ENCODE measurements at places on chromosomes 4 and X.

DNA sequence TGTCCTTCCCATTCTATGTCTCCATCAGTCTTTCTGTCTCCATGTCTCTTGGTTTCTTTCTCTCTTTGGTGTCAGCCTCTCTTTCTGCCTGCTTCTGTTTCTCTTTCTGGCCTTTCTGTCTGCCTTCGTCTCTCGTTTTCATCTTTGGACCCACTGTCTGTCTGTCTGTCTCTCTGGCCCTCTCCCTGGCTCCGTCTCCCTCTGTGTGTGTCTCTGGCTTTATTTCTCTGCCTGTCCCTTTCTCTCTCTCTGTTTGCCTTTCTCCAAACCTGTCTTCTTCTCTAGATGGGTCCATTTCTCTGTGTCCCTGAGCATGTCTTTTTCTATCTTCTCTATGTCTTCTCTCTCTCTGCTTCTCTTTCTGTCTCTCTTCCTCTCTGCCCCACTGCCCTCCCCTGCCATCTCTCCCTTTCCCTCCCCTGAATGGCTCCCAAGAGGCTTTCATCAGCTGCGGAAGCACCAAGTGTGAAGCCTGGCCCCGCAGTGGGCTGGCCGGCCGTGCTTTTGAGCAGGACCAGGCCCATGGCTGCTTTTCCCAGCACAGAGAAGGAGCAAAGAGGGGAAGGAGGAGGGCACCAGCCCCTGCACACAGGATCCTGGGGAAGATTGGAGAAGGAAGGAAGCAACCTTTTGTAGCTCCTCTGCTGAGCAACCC lies 57.4 kb downstream of the PJA1 start:
- DNase-seq = no peak

DNA sequence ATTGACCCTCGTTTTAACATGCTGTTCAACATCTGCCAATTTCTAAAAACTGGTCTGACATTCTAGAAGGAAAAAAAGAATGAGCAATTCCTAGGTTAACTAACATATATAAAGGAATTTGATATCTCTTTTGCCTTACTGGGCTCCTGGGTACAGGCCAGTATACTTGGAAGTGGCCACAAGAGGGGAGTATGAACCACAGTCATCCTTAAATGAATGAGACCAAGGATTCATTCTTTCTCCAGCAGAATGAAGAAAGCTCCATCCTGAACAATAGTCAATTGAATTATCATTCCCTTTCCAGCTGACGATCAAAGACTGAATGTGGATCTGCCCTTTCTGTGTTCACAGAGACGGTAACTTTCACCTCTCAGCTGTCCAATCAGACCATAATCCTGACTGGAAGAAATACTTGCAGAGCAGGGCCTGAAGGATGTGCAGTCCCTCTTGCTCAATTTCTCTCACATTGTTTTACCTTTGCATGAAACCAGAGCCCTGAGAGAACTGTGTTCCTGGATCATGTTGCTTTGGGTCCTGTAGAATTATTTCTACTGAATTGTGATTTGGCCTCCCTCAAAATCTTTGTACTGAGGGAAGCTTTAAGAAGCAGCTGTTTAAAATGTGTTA lies 14.8 kb upstream of the SPARCL1 start:
- peak; percentile 78 for DNase-seq

DNA sequence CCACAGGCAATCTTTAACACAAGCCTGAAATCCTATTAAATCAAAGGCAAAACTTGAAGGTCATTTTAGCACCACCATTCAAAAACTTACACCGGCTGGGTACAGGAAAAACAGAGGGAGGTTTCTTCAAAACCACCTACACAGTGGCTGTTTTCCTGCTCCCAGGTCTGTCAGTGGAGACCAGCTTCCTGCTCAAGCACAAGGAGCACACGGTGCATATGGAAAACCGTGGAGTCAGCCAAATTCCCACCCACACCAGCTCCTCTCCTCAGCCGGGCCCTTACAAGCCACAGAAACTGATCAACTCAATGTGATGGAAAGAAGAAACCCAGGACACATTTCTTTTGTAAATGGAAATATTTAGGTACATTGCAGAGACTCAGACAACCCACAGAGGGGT lies 14.3 kb upstream of the FAM241A start:
- DNase-seq = no peak

- no peak for DNase-seq
Observed at GRCh38 chrX:123994730-123995129, 33.2 kb downstream of the STAG2 start.

DNA sequence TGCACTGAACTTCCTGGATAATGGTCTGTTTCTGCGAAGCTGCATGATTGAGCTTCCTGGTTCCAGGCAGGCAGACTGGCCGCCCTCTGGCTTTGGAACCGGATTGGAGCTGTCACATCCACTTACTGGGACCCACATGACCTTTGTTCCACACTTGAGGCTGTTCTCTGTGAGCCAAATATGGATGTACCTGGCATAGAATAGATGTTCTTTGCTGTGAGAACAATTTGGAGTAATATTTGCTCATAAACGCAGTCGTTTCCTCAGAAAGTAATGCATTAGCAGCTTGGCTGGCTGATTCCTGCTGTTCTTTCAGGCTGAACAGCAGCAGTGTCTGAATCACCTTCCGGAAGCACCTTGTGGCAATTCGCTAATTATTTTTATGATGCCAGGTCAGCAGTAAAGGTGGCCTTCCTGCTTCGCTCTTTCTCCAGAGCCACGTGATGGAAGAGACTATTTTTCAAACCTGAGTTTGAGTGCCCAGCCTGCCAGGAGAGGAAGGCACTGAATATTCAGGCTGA lies 78.1 kb upstream of the BOD1L1 start:
- no peak for DNase-seq

- DNase-seq = peak; percentile 98
Observed at GRCh38 chr4:173415092-173415491, 16.2 kb upstream of the SCRG1 start.

GRCh38 chr4:78171482-78171881 lies 114.4 kb downstream of the FRAS1 start:
- no peak for DNase-seq

GRCh38 chr4:184428787-184429186 lies 45.6 kb downstream of the IRF2 start:
- no peak for DNase-seq

DNA sequence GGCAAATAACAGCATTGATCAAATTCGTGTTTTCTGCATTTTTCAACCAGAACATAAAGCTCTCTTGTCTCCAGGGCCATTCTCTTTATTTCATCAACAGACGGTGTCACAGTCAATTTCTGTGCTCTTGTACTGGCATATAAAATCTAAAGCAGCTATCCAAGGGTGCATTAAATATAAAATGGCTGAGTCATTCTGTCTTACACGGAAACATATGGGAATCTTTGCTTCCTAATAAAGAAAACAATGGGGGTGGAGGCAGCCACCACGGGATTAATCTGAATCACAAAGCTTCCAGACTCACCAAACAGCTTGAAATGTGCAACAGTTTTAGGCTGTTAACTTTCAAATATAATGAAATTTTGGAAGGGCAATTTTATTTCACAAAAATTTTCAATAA lies 132.6 kb downstream of the IL15 start:
- DNase-seq = peak; percentile 11

DNA sequence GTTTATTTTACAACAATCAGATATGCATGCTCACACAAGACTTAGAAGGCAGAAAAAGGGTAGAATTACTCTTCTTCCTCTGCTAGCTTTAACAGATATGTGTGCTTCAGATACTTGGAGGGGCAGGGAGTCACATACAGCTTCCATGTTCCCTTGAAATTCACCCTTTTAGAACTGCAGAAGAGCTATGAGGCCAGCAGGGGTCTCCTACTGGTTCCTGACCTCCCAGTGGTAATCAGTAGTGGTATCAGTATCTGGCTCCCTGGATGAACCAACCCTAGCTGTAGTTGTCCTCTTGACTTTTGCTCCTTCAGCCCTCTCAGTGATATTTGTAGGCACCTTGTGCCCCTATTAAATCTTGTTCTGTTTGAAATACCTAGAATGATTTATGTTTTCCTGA lies 81.5 kb downstream of the RCHY1 start:
- peak; percentile 13 for DNase-seq

- DNase-seq = no peak
Observed at GRCh38 chrX:51507551-51507950, 11.2 kb upstream of the NUDT11 start.

DNA sequence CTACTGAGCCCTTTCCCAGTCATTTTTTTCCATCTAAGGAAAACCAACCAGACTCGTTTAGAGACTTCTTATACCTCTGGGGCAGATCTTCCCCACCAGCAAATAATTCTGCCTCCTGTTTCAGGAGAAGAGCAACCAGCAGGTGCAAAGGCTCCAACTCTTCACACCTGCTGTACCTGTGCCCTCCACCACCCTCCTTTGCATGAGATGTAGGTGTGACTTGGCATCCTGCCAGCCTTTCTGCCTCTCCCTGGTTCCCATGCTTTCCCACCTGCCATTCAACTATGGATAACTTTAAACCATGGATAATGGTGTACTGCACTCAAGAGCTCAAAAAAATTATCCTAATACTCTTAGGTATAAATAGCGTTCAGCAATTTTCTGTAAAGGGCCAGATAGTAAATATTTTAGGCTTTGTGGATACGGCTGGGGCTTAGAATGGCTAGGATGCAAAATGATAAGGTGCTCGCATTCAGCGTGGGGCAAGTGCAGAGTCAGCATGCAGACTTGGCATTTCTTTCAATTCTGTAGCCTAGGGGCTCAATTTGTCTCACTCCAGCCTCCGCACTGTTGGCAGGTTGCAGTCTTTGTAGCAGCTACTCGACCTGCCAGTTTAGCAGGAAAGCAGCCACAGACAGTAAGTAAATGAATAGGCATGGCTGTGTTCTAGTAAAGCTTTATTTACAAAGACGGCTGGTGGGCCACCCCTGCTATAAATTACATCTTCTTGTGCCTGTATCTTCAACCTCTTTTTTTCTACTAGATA lies 79.8 kb downstream of the HCCS start:
- no peak for DNase-seq

- peak; percentile 58 for DNase-seq
Observed at GRCh38 chr4:158195297-158195696, 15.0 kb upstream of the TMEM144 start.

DNA sequence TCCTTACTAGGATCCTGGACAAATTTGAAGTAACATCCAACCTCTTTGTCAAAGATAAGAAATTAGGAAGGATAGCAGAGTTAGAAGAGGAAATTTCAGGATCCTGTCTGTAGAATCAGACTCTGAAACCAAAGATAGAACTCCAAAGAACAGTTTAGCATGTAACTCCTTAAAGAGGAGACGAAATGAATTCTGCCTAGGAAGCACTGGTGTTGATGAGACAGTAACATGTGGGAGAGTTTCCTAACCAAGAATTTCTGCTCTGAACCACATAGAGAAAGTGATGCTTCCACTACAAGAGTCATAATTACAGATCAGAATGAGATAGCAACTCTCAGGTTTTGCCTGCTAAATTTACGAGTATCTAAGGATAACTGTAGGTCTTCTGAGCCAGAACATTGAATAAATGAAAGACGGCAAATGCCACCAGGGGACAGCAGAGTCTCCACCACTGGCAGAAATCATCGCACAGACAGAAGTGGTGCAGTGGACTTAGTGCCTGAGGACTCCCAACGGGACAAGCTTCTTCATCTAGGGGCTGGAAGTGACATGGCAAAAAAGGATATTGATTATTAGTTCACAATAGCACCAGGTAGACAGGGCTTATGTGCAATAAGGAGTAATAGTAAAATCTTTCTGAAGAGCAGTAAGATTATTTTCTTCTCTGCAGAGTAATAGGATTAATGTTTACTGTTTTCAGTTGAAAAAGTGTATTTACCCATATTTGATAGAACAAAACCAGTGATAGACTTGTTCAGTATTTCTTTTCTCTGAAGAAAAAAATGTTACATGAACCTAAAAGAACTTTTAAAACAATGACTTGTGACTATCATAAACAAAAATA lies 6.7 kb upstream of the PPID start:
- peak; percentile 65 for DNase-seq

DNA sequence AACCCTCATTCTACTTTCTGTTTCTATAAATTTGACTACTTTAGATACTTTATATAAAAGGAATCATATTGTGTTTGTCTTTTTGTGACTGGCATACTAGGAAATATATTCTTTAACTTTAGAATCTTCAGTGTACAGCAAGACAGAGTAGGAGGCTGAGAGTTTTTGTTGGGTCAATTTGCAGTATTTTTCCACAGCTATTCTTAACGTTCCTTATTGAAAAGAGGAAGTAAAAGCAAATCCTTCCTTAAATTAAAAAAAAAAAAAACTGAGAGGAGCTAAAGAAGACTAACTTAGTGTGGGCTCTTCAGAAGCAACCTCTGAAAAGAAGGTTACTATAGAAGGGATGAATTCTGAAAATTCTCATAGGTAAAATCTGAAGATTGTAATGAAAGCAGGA lies 1194.6 kb downstream of the ADGRL3 start:
- no peak for DNase-seq

DNA sequence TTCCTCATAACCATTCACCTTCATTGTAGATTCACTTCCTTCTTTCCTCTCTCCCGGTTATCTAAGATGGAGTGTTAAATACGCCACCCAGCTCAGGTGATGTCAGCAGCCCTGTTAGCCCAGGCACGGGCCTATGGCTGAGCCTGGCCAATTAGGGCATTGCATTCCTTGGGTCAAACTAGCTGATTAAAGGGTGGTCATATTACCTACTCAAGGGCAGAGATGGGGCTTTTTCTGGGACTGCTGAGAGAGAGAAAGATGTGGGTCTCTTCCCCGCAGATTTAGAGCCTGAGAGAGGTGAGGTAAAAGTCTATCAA lies 39.9 kb upstream of the AFAP1 start:
- DNase-seq = no peak

DNA sequence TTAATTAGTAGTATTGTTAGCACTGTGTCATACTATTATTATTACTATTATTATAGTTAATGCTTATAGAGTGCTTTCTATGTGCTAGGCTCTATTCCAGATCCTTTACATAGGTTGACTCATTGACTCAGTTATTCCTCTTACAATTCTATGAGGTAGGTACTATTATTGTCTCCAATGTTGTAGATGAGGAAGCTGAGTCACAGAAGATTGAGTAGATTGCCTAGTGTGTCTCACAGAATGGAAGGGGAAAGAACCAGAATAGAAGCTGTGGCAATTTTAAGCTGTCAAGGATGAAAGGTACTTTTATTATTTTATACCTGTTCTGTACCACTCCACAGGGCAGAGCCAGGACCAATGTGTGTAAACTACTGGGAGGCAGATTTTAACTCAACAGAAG lies 1.9 kb upstream of the TCEAL1 start:
- DNase-seq = no peak

- DNase-seq = no peak
Observed at GRCh38 chr4:48499551-48500066, 9.6 kb downstream of the ZAR1 start.

- no peak for DNase-seq
Observed at GRCh38 chr4:1365271-1366178, 18.5 kb downstream of the UVSSA start.

- DNase-seq = peak; percentile 90
Observed at GRCh38 chr4:154593868-154594267, 3.3 kb upstream of the FGA start.

DNA sequence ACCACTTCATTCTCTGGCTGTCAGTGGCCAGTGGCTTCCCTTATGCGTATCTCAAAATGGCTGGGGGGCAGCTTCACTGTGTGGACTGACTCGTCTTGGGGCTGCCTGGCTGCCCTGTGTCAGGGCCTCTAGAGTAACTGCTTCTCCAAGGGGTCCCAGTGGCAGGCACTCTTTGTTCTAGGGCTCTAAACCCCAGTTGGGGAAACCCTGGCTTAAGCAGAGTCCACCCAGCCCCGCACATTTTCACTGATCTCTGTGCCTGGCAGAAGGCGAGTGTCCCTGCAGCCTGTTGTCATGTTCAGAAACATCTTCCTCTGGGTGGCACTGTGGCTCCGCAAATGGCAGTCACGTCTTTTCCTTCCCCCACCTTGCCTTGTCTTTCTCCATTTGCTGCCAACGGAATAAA lies 59.7 kb downstream of the NBDY start:
- no peak for DNase-seq

- no peak for DNase-seq
Observed at GRCh38 chr4:168707205-168707604, 210.4 kb downstream of the PALLD start.
